Femur (tissue), 1 donor: ENCODE measurements at places on chromosomes 5 and 9.

DNA sequence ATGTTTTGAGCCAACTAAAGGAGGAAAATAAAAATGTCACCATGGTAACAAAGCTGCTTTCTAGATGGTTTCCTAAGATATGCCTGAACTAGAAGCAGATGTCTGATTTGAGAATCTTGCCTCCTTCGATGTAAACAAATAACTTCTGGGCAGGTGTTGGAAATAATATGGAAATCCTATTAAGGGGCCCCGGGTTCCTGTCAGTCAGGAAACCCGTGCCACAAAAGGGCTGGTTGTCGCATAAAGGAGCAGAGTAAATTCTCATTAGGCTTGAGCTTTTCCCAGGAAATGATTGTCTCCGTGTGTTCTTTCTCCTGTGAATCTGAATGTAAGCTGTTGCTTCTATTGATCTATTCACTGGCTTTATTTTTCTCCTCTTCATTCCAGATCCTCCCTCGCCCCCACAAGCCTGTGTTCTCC is 90.8 kb downstream of the TLE4 start:
- DNase-seq: no peak

- no peak for DNase-seq
Measured at GRCh38 chr5:13941468-13941867, 3.0 kb downstream of the DNAH5 start.

DNA sequence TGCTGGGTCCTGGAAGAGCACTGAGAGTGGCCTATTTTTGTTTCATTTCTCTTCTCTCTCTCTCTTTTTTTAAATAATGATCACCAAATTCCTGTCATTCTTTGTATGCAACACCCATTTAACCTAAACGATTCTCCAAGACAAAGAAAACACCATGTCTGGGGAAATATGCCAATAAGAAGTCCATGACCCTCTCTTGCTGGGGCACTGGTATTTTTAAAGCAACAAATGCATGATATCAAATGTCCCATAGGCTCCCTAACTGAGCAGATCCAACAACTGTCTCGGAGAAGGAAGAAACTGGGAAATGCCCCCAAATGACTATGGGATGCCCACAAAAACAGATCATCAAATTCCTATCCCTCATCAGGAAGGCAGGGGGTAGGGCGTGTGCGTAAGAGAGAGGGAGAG is 567.4 kb downstream of the CCDC171 start:
- DNase-seq: no peak

- no peak for DNase-seq
Measured at GRCh38 chr9:94624629-94625028, 14.7 kb downstream of the FBP1 start.

- DNase-seq: peak; percentile 58
Measured at GRCh38 chr5:90940227-90940995, 381.8 kb downstream of the ADGRV1 start.

DNA sequence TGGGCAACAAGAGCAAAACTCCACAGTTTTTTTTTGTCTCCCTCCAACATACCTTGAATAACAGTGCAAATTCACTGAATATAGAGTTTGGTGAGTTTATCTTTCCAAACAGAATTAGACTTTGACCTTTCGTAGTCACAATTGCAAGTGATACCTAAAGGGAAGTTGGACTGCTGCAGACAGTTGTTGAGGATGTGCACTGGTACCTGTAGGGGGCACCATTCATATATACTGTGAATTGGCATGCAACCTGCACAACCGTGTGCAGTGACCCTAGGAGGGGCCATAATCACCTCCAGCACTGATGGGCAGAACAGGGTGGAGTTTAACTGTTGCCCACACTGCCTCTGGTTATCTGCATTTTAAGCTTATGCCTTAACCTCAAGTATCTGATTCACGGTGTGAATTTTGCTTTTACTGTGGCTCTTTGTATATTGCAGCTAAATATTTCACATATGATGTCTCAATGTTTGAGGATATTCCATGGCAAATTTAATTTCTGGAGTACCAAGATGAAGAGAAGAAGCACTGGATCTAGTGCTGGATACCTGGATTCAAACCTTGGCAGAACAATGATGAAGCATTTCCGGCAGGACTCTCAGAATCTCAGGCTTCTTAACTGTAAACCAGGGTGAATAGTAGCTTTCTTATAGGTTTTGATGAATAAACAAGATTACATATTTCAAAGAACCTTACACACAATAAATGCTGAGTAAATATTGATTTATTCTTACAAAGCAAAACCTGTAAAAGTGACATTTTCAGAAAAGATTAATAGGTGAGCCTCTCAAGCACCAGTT is 144.3 kb downstream of the ACTBL2 start:
- no peak for DNase-seq

GRCh38 chr9:100111235-100111634 is 12.2 kb downstream of the INVS start:
- DNase-seq: peak; percentile 92

DNA sequence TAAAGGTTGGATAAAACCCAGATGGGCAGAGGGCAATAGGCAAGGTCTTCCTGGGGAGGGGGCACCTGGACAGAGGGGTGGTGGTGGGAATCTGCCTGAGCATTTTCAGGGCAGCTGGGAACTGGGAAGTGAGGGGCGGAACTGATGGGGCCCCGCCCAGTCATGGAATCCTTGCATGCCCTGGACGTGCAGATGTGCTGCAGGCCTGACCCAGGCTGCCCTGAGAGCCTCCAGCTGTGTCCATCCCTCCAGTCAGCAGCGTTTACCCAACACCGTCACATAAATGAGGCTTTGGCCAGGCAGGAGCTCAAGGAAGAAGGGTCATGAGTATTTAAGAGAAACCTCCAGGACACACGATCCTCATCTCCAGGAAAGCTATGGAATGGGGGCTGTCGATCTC is 70.3 kb downstream of the DAB2IP start:
- no peak for DNase-seq

GRCh38 chr5:24571302-24571701 is 73.5 kb downstream of the CDH10 start:
- no peak for DNase-seq

DNA sequence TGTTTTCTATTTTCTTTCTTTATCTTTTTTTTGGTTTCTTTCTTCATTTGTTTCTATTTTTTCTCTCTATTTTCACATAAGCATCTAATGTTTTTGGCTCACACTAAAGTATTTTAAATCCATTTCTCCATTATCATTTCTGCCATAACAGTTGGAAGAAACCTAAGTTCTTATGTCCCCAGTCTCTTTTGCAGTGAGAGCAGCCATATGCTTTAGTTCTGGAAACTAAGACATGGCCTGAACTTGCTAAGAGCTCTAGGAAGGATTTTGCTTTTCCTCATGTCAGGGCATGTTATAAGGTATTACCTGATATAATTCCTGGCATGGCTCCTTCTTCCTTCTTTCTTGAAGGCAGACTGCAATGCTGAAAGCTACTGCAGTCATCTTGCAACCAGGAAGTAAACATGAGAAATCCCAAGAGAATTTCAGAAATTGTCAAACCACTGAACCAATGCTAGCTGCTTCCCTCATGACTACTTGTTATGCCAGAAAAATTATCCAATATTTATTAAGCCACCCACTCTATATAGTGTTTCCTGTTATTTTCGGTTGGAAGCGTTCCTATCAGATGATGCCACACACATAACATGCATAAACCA is 171.1 kb downstream of the TAF11L14 start:
- no peak for DNase-seq

DNA sequence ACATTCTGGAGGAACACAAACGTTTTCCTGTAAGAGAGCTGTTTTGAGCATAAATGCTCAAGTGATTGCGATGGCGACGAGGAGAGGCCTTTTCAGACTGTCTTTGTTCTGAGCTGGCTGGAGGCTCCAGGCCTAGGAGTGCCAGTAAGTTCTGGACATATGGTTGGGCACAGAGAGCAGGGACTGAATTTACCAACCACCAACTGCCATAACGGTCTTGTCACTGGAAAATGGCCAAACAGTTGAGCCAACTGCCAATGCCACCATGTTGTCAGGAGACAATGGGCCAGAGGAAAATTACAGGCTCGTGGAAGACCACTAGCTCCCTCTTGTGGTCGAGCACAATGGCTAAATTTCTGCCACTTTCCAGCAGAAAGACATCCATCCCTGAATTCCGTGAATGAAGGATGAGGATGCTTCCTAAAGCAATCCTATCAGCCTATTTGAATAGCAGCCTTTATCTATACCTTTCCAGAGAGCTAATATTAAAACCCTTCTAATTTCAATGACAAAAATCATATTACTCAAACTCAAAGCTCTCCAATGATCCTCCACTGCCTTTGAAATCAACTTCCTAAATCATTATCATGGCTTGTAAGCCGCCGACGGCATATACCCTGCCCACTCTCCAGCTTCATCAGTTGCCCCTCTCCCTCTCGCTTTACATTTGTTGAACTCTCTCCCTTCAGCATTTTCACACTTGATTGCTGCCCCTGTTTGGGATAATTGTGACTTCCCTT is 66.9 kb upstream of the GLIS3 start:
- DNase-seq: peak; percentile 19

GRCh38 chr5:98453296-98453695 is 320.2 kb upstream of the RGMB start:
- DNase-seq: no peak

DNA sequence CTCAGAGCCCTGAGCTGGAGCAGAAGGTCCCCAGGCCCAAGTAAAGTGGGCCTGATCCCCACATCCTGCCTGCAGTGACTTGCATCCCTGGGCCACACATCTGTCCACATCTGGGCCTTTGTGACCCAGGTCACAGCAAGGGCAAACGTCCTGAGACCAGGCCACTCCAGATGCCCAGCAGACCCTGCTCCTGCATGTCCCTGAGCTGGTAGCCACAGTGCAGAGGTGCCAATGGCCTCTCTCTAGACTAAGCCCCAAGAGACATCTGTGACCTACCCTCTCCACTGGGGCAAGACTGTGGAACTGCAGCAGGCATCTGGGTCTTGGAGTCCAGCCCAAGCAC is 2.5 kb downstream of the FLT4 start:
- DNase-seq: no peak

GRCh38 chr5:136035837-136036236 is 7.0 kb downstream of the TGFBI start:
- DNase-seq: no peak

DNA sequence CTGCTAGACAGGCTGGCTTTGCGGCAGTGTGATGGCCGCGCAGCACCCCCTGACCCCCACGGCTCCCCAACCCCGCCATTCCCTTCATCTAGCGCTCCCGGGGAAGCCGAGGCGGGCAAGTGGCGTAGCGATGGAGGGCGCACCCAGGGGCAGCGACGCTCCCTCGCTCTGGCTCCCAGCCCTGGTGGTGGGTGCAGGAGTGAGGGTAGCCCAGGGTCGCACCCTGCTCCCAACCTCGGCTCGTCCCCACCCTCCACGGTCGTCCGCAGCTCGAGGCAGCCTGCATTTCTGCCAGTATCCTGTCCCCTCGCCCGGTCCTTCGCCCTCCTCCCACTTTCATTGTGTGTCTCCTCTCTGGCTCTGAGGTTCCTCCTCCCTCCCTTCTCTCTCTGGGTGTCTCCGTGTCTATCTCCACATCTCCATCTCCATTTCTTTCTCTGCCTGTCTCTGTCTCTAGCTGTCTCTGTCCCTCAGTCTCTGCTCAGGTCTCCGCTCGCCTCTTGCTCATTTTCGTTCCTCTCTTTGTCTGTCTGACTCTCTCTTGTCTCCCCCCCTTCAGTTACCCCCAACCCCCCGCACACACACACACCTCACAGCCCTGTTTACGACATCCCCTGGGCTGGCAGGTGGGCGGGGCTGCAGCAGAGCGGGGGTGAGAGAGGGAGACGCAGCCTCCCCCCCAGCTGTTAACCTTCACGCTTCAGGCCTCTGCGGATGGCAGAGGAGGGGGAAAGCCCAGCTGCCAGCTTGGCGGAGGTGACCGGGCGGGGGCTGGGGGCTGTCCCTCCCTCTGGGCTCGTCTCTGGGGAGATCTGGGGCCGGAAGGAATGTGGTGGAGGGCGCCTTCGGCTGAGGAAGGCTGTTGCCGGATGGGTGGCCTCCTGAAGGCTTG is 48.7 kb upstream of the PSD2 start:
- DNase-seq: no peak

DNA sequence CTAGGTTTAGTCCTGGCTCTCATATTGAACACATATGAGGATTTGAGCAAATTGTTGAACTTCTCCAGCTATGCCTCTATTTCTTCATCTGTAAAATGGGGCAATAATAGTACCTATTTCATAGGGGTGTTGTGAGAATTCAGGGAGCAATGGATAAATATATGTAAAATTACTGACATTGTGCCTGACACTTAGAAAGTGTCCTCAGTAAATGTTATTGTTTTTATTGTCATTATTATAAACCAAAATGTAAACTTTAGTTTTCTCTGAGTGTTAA is 101.7 kb downstream of the ANGPTL2 start:
- DNase-seq: no peak

GRCh38 chr9:112559629-112560413 is 73.2 kb downstream of the KIAA1958 start:
- DNase-seq: no peak

GRCh38 chr9:89436963-89437625 is 60.8 kb downstream of the SEMA4D start:
- no peak for DNase-seq

- no peak for DNase-seq
Measured at GRCh38 chr9:136882109-136882946, 4.0 kb upstream of the TRAF2 start.

DNA sequence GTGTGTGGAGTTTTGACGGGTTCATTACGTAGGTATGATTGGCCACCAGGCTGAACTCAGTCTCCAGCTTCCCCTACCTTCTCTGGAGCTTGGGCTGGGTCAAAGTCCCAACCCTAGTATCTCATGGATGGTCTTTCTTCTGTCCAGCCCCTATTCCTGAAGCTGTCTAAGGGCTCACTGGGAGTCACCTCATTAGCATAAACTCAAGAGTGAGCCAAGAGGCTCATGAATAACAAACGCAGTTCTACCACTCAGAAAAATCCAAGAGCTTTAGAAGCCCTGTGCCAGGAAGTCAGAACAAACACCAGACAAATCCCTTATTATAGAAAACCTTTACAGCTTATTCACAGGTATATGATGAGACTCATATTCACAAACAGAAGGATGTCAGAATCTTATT is 180.3 kb upstream of the NFIL3 start:
- DNase-seq: no peak

DNA sequence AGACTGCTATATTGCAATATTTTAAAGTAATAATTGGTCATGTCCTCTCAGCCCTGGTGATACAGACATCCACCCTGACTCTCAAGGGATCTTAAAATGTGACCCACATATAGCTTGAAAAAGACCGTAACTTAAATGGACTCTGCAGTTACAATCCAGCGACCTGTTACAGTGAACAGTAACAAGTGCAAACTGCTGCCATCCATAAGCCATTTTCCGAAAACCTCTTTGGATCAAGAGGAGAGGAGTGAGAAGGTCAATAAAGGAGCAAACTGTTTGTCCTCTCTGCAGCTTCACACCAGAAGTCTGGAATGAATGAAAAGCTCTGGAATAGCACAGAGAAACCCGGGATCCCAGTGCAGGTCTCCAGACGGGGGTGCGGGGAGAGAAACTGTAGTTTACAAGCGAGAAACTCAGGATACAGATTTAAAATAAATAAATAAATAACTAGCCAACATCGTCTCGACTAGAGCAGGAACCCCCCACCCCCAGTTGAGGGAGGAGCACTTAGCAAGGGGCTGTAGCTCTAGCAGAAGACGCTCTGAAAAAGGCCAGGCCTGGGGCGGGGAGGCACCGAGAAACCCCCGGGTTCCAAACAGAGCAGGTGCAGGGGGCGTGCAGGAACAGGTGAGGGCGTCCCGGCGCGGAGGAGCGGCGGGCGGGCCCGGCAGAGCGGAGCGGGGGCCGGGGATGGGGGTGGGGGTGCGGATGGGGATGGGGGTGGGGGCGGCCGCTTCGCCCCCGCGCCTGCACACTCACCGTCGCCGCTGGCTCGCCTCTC is 572 bp downstream of the ZDHHC21 start:
- DNase-seq: peak; percentile 50

GRCh38 chr5:35852084-35852734 is 4.5 kb upstream of the IL7R start:
- no peak for DNase-seq

GRCh38 chr5:88770276-88771257 is 112.4 kb downstream of the MEF2C start:
- DNase-seq: no peak
